ENCODE measurements at places on chromosomes 5 and 9.
A peak's percentile ranks its signal among the peaks of the same experiment; 100 is the strongest.

GRCh38 chr9:120608421-120608820 is 28.5 kb upstream of the CDK5RAP2 start:
- DNase-seq: no peak

- DNase-seq: no peak
These were observed 6.3 kb downstream of the TYRP1 start for GRCh38 chr9:12699529-12699928.

- DNase-seq: no peak
These were observed 36.8 kb upstream of the TJP2 start for GRCh38 chr9:69137311-69137710.

DNA sequence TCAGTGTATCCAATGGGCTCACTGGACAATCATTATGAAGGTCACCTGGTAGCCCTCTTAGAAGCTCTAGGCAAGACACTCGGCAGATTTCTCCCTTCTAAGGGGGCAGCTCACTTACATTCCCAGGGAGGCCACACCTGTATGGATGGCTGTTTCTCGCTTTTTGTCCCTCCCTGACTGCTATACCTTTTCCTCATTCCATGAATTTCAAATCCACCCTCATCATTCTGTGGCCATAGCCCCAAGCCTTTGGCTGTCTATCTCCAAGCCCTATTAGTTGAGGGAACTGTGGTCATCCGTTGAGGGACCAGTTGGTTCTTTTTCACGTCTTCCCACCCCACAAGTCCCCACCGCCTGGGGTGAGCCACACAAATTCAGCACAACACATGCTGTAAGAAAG is 85.0 kb upstream of the RARS1 start:
- DNase-seq: no peak

- no peak for DNase-seq
These were observed 9.1 kb downstream of the SLIT3 start for GRCh38 chr5:169291877-169292276.

- DNase-seq: no peak
These were observed 6.9 kb downstream of the KIAA1958 start for GRCh38 chr9:112493393-112494137.

- DNase-seq: no peak
These were observed 128.1 kb downstream of the PRDM6 start for GRCh38 chr5:123217173-123217572.

DNA sequence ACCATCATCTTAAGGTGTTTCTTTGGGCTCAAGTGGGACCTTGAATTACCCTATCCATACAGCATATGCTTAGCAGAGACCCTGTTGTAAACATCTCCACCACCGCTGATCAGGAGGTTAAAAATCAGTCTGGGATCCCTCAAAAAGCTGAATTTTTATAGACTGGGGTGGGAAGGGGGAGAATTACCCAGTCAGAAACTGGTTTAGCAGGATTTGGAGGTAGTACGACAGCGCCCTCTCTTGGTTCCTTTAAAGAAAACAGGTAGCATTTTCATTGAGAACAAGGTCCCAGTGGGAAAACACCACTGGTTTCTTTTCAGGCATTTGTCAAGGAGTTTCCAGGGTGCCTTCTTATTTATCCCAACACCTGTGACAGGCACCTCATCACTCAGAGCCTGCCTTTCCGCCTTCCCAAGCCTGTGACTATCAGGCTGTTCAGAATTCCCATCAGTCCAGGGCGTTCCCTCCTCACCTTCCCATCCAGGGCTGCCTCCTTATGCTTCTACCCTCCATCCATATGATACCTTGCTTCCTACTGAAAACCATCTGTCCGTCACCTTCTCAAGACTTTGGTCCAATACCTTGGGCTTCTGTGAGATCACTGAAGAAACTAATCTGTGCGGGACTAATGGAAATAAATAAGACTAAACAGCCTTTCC is 203.8 kb upstream of the RAI14 start:
- peak; percentile 37 for DNase-seq

DNA sequence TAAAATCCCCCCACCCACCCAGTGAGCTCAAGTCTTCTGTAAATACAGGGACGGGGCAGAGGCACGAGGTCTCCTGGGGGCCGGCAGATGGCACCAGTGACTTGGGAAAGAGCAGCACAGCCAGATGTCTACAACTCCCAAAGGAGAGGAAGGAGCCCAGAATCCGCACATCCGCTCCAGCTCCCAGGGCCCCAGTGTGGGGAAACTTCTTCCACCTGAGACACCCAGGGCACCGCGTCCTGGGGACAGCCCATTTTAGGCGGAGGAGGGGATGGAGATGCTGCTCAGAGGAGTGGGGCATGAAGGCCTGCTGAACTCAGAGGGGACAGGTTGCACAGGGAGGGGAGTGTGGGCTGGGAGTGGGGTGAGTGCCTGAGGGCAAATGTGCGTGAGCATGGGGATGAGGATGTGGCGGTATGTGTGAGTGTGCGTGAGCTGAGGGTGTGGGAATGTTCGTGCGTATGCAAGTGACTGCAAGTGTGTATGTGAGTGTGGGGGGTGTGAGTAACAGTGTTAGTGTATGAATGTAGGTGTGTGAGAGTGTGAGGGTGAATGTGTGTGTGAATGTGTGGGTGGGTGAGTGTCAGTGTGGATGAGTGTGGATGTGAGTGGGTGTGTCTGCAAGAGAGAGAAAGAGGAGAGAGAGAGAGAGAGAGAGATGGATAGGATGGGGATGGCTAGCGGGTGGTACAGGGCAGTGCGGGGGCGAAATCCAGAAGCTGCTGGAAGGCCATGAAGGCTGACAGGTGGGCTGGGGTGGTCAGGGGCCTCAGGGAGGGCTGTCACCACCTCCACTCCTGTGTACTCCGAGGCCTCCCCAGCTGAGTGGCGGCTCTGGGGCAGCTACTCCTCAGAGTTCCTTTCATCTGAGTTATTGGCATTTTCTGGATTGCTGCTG is 63.5 kb downstream of the DUSP1 start:
- DNase-seq: peak; percentile 84

DNA sequence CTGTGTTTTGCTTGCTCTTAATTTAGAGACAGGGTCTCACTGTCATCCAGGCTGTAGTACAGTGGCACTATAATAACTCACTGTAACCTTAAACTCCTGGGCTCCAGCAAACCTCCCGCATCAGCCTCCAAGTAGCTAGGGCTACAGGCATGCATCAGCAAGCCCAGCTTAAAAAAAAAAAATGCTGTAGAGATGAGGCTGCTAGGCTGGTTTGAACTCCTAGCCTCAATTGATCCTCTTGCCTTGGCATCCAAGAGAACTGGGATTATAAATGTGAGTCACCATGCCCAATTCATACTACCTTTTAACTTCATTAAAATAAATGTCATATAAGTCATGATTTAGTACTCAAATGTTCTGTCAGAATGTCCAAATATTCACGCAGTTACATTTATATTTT is 2195.7 kb upstream of the C9orf72 start:
- DNase-seq: no peak

GRCh38 chr5:74390822-74391221 is 249.7 kb downstream of the ENC1 start:
- no peak for DNase-seq

- peak; percentile 35 for DNase-seq
These were observed 1.2 kb downstream of the RIC1 start for GRCh38 chr9:5630081-5630507.

DNA sequence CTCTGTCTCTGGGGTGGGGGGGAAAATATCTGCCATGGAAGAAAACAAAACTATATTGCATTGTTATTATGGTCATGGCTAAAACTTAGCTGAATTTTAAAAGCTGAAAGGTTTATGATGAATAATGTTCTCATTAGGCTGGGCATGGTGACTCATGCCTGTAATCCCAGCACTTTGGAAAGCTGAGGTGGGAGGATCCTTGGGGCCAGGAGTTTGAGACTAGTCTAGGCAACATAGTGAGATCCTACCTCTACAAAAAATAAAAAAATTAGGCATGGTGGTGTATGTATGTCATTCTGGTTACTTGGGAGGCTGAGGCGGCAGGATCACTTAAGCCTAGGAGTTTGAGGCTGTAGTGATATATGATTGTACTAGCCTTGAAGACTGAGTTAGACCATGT is 44.5 kb downstream of the IPO11 start:
- no peak for DNase-seq

- DNase-seq: no peak
These were observed 53.8 kb downstream of the NR2F1 start for GRCh38 chr5:93636837-93637236.

DNA sequence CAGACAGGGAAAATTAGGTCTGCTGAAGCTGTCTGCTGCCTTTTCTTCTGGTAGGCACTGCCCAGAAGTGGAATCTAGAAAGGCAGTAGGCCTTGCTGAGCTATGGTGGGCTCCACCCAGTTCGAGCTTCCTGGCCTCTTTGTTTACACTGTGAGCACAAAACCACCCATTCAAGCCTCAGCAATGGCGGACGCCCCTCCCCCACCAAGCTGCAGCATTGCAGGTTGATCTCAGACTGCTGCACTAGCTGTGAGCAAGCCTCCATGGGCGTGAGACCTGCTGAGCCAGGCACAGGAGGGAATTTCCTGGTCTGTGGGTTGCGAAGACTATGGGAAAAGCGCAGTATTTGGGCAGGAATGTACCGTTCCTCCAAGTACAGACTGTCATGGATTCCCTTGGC is 18.5 kb downstream of the AGTPBP1 start:
- no peak for DNase-seq

- no peak for DNase-seq
These were observed 85.4 kb downstream of the SLC1A3 start for GRCh38 chr5:36691696-36692371.

GRCh38 chr9:71814815-71815214 is 46.5 kb upstream of the CEMIP2 start:
- DNase-seq: no peak

DNA sequence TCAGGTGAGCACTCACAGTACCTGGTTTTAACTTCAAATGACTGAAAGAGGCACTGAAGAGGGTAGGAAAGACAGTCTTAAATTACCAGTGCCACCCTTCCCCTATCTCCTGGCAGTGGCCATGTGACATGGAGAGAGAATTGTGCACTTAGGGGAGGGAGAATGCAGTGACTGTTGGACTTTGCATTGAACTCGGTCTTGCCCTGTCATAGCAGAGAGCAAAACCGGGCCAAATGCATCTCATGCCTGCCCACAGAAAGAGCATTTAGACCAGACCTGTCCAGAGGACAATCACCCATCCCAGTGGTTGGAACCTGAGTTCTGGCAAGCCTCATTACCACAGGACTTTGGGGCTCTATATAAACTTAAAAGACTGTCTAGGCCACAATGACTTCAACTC is 211.8 kb upstream of the SH3GL2 start:
- DNase-seq: no peak

DNA sequence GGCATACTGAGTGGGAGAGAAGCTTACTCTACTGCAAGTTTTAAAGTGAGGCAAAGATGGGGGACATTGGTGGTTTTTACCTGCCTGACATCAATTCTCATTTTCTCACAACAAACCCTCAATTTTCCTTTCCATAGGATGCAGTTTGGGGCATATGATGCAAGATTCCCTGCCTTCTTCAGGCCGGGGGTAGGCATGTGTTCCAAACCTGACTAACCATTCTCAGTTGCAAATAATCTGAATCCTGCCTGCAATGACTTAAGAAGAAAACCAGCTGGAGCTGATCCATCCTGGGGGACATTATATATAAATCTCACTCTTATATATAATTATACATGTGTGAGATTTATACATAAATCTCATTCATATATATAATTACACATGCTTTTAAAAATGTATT is 223.6 kb upstream of the EFNA5 start:
- peak; percentile 23 for DNase-seq

- no peak for DNase-seq
These were observed 81.5 kb downstream of the HMCN2 start for GRCh38 chr9:130347036-130347435.

- DNase-seq: no peak
These were observed 179.0 kb downstream of the C9orf50 start for GRCh38 chr9:129441852-129442251.

DNA sequence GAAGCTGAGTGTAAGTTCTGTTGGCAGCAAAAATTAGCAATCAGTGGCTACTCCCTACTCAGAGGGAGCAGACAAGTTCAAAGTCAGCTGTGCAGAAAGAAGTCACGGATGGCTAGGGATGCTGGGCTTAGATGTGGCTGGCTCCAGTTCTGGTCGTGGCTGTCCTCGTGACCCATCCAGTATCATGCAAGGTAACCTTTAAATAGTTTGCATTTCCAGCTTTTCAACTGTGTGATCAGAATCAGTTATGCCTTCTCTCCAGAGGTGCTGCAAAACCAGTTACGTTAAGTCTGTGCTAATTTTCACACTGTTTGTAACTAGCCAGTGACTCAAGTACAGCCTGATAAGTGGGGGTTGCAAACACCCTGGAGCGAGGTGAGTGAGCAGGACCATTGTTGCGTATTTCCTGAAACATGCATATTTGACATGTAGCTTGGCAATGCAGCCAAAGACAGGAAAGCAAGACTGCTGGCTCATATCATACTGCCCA is 302.4 kb downstream of the ATPSCKMT start:
- DNase-seq: no peak

DNA sequence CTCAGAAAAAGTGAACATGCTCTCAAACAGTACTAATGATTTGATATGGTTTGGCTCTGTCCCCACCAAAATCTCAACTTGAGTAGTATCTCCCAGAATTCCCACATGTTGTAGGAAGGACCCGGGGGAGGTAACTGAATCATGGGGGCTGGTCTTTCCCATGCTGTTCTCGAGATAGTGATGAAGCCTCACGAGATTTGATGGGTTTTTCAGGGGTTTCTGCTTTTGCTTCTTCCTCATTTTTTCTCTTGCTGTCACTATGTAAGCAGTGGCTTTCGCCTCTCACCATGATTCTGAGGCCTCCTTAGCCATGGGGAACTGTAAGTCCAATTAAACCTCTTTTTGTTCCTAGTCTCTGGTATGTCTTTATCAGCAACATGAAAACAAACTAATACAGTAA is 401.3 kb downstream of the BNC2 start:
- DNase-seq: no peak

DNA sequence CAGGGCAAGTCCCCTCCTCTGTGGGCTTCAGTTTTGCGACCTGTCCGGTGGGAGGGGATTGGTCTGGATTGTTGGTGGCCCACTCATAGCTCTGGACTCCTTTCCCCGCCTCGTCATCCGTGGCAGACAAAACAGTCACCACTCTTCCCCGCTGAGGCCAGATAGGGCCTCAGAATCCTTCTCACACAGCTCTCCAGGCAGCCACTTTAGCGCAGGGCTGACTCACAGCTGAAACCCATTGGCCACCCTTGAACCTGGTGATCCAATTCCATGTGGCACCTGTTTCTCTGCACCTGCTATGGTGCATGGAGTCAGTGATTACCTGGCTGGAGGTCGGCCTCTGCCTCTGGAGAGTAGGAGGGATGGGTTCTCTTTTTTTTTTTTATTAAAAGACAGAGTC is 15.8 kb upstream of the CACFD1 start:
- no peak for DNase-seq

GRCh38 chr5:109833946-109834345 is 144.2 kb downstream of the MAN2A1 start:
- DNase-seq: no peak

- DNase-seq: no peak
These were observed 82.9 kb downstream of the RAPGEF1 start for GRCh38 chr9:131657037-131657377.

DNA sequence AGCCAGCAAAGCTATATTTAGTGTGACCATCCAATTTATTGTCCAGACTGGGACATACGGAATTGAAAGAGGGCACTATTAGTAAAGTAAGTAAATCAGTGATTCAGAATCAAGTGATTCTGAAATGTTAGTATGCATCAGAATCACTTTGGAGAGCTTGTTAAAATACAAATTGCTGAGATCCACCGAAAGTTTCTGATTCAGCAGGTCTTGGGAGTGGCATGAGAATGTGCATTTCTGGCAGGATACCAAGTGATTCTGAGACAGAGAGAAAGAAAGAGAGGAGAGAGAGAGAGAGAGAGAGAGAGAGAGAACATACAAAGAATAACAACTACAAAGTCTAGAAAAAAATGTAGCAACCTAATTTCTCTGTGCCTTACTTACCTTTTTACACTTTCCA is 65.4 kb upstream of the ASTN2 start:
- DNase-seq: no peak
